ENCODE measurements at places on chromosomes 6 and 20. TPM values are rescaled to one million over a fixed set of nuclear protein-coding genes. Genes with fewer than 3 reads are reported as not detected.

Gene KCNK15
- total RNA-seq, result 0.29 TPM

Gene SH3BGRL2
- 3.1 TPM for total RNA-seq

Gene SLC13A3
- total RNA-seq, result 6.0 TPM

Gene CD40
- 8.8 TPM for total RNA-seq

Gene TBC1D32
- 20.5 TPM for total RNA-seq

Gene ADGRF5
- under 0.01 TPM for total RNA-seq
